Neural cell (in vitro differentiated cells): ENCODE measurements at places on chromosomes 12 and 14. TPM values are rescaled to one million over a fixed set of nuclear protein-coding genes. Genes with fewer than 3 reads are reported as not detected.

Gene ITGB7
- 0.26 TPM in 1 of 2 replicates, not detected in the other for polyA plus RNA-seq

Gene ALKBH2
- polyA plus RNA-seq: 44.0 and 51.8 TPM in 2 replicates

Gene ZNF605
- polyA plus RNA-seq: 18.6 and 22.6 TPM in 2 replicates

Gene MYF6
- polyA plus RNA-seq: not detected in 2 replicates

Gene NRXN3
- 110 and 114 TPM in 2 replicates for polyA plus RNA-seq

Gene SMIM41
- not detected in 2 replicates for polyA plus RNA-seq

Gene APOF
- not detected in 2 replicates for polyA plus RNA-seq

Gene HHIPL1
- 0.04 and 0.47 TPM in 2 replicates for polyA plus RNA-seq

Gene KRT83
- polyA plus RNA-seq: not detected in 2 replicates

Gene VSX2
- not detected in 2 replicates for polyA plus RNA-seq
